ENCODE measurements at places on chromosomes 7 and 10.

DNA sequence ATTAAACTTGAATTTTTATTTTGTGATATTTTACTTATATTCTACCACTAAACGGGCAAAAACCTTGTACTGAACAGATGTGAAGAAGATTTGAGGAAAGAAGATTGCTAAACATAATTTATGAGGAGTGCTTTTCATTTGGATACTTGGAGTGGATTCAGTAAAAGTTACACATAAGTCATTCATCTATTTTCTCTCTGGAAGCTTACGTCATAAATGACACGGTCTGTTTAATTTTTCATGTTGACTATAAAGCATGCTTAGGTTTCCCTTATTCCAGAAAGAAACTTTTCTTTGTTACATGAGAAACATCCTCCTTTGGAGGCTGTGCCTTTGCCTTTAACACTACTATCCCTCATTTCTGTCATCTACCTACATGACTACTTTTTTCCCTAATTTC, 53.9 kb downstream of the TFEC start:
- DNase-seq = no peak

GRCh38 chr10:33381451-33382215, 47.2 kb upstream of the NRP1 start:
- no peak for DNase-seq

GRCh38 chr10:13930120-13930519, 343.4 kb downstream of the PRPF18 start:
- no peak for DNase-seq

DNA sequence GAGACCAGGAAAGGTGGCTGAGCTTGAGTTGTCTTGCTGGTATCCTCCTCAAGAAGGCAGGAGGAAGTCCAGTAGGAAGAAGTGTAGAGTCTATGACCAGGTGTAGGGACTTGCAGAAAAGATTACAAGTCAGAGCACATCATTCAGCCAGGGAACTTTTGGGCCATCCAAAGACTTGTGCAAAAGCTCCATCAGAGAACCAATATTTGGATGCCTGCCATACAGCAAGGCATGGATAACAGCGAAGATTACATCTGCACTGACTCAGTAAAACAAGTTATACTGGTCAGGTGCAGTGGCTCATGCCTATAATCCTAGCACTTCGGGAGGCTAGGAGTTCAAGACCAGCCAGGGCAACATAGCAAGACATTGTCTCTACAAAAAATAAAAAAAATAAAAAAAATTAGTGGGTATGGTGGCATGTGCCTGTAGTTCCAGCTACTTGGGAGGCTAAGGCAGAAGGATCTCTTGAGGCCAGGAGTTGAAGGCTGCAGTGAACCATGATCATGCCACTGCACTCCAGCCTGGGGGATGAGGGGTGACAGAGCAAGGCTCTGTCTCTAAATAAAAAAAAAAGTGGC, 13.2 kb upstream of the NMT2 start:
- no peak for DNase-seq

DNA sequence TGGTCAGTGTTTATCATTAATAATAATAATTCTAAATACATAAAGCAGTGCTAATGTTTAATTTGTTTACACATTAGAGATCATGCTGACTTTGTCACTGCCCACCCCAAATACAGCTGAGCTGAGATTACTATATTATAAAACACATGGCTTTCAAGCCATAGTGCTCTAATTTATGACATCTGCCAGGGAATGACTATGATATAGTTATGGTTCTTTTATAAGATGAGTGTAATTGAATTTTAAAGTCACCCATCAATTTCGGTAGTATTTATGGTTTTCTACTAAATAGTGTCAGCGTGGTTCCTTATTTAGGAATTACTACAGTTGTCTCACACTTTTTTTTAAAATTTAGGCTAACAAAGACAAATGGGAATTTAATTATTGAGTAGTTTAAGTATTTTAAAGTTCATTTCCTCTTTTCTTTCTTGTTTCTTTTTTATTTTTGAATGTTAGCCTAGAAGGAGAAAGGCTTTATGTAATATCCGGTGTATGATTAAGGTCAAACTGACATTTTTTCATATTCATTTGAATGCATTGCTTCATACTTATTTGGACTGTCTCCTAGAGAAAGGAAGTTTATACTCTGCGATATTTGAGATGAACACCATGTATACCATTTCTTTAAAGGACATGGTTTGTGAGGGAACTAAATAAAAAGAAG, 3.9 kb downstream of the CDK14 start:
- no peak for DNase-seq

GRCh38 chr7:148303295-148304082, 287.1 kb upstream of the C7orf33 start:
- DNase-seq = no peak

DNA sequence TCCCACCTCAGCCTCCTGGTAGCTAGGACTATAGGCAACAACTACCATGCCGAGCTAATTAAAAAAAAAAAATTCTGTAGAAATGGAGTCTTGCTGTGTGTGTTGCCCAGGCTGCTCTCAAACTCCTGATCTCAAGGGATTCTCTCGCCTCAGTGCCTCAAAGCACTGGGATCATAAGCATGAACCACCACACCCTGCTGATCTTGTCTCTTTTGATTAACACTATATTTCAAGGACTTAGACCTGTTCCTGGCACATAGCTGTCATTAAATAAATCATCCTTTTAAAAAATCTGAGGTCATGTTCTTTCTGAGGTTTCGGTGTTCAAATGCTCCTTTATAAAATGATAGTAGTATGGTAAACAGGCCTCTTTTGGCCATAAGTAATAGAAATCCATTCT, 4.8 kb downstream of the PALS2 start:
- no peak for DNase-seq

DNA sequence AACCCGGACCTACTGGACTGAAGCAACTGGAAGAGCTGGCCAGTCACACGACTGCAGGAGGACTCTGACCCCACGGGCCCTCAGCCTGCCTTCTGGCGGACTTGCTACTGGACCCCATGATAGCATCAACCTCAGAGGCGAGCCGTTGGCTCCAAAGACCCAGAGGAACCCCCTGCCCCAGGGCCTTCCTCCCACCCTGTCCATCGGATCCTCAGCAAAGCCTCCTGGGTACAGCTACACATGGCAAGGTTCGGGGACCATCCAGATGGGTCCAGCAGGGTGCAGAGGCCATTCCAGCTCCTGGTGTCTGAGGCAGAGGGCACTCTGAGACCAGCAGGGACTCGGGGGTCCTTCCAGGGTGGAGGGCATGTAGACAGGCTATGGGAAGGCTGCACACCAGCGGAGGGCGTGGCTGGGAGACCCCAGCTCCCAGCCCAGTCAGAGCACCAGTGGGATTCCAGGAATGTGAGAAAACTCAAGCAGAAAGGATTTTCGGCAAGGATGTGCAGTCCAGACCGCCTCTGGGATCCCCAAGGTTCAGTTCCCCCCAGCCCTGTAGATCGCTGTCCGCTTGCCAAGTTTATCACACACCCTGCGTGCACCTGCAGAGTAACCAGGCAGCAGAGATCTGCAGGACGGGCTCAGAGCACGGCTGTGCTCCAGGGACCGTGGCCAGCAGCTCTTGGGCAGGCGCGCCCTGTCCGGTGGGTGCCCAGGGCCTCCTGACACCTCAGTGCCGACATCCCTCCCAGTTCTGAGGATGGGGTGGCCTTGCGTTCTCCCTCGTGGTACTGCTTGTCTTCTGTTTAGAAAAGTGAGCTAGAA, 89.8 kb upstream of the PPP2R2D start:
- no peak for DNase-seq

- no peak for DNase-seq
Observed at GRCh38 chr7:95725205-95725604, 47.1 kb upstream of the DYNC1I1 start.

GRCh38 chr10:35412003-35412723, 75.9 kb downstream of the CCNY start:
- no peak for DNase-seq

- no peak for DNase-seq
Observed at GRCh38 chr10:97032624-97033023, 153.1 kb downstream of the SLIT1 start.
